ENCODE measurements at places on chromosomes 12 and 14.

GRCh38 chr14:102979406-102979805 is 56.9 kb downstream of the AMN start:
- DNase-seq, result no peak

DNA sequence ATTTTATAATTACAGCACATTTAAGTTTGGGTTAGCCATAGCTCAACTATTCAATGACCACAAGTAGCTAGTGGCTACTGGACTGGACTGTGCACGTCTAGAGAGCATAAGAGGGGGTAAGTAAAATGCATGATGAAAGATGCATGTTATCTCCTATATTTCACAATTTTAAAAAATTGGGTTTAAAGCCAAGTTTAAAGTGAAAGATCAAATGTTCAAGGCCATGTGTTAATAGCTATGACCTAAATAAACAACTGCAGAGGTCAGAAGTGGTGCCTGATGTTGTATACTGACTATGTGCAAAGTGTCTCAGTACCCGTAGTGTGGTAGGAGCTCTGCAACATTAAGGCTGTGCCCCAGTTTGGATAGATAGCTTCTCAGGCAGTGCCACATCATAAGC is 48.2 kb downstream of the BMP4 start:
- DNase-seq, result no peak

DNA sequence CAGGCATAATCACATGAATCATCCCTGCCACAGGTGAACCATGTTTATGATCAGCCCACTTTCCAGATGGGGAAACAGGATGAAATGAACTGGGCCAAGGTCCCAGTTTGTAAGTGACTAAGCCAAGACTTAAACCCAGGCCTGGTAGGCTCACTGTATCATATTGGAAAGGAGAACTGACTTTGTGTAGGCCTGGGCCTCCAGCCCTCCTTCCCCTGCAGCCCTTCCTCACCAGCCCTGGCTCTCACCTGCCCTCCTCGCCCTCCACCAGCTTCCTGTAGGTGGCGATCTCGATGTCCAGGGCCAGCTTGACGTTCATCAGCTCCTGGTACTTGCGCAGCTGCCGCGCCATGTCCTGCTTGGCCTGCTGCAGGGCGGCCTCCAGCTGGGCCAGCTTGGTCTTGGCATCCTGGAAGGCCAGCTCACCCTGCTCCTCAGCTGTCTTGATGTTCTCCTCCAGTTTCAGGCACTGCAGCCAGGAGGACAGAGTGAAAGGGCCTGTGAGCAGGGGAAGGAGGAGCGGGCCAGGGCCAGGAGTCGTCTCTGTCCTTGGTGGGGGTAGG is 19.8 kb downstream of the KRT80 start:
- peak; percentile 46 for DNase-seq

DNA sequence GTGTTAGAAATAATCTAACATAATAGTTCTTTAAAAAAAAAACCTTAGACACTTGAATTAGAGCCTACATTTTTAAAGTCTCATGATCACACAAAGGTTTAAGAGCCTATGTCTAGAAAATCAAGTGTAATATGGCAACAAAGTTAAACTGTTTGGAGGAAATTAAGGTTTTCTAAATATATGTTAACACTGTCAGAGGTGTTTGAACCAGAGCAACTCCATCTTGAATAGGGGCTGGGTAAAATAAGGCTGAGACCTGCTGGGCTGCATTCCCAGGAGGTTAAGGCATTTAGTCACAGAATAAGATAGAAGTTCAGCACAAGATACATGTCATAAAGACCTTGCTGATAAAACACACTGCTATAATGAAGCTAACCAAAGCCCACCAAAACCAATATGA is 12.4 kb downstream of the CPNE8 start:
- no peak for DNase-seq

DNA sequence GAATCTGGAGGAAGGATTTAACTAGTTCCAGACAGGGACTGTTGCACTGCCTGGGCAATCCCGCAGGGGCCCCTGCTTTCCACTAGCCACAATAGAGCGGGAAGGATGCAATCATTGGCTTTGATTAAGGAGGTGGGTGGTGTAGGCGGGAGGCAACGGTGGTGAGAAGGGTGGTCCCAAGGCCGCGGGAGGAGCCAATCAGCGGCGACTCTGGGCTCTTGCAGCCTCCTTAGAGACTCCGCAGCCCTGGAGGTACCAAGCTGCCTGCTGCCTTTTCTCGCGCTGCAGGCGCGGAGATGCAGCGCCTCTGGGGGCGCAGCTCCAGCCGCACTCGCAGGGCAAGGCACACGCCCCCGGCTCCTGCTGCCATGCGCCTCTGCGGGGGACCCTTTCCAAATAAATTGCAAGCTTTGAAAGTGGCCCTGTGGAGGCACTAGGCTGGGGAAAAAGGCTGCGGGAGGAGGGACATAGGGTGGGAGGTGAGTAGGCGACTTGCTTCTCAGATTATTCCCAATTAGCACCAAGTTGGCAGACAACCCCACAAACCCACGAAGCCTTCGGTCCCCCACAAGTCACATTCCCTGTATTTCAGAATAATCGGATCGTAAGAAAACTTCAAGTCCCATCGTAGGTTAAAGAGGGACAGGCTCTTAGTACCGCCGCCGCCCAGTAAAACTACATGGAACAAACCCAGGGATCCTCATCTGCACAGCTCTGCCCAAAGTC is 858 bp upstream of the KCNA1 start:
- no peak for DNase-seq

GRCh38 chr12:49932023-49932422 is 18.5 kb upstream of the AQP2 start:
- DNase-seq, result no peak

DNA sequence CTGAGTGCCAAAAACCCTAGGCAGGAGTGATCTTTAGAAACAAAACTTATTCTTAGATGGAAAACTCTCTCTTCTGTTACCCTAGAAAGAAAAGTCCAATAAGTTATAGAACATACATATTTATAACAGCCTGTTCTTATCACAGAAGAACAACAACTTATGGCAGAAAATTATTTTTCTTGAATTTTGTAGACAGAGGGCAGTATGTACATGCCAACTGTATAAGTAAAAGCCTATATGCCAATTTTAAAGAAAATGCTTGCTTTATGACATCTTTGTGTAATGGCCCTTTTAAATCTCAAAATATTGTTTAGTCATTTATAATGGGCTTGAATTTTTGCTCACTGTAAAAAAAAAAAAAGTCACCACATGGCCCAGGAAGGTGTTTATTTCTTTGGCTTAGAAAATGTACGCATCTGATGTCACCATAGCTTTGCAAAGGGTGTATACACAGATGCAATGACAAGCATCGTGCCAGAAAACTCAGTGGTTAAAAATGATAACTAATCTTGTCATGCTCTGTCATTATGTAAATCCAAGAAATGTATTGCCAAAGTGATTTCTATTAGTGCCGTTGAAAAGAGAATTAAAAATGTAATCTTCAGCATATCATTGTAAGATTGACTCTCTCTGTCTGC is 38.3 kb upstream of the GRIP1 start:
- no peak for DNase-seq

DNA sequence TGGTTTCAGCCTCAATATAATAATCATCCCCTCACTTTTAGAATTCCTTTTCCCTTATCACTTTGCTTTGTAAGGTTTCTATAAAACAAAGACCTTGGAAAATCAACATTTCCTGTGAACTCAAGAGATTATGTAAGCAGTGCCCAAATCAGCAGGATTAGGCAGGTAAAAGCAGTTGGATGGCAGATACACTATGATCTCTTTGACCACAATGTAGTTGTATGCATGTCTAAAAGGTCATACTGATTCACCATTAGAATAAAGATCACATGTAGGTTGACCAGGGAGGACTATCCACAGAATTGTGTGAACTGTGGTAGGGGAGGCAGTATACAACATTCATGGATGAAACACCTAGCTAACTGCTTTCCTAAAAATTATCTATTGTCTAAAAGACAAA is 57.5 kb downstream of the DENND5B start:
- peak; percentile 20 for DNase-seq

- no peak for DNase-seq
Observed at GRCh38 chr12:40559865-40560264, 132.4 kb upstream of the CNTN1 start.

DNA sequence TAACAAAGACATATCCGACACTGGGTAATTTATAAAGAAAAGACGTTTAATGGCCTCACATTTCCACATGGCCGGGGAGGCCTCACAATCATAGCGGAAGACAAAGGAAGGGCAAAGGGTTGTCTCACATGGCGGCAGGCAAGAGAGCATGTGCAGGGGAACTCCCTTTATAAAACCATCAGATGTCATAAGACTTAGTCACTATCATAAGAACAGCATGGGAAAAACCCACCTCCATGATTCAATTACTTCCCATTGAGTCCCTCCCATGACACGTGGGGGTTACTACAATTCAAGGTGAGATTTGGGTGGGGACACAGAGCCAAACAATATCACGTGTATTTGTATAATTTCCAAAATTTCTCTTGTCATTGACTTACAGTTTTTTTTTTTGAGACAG is 5.5 kb upstream of the LMNTD1 start:
- peak; percentile 37 for DNase-seq

DNA sequence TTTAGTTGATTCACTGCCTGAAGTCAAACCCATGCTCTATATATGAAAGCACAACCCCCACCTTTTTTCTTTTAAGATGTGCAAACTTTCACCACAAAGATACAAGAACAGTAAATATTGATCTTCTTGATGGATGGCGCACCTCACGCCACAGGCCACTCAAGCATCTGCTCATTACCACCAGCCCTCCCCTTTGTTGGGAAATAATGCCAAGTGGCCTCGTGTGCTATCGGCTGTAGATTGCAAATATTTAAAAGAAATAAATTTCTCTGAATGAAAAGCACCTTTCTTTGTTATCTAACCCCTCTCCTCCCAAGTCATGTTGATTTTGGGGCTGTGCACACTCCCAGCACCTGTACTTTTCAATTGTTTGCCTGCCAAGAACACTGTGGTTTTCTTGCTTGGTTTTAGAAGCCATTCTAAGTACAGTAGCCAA is 122.7 kb downstream of the C12orf42 start:
- no peak for DNase-seq

- no peak for DNase-seq
Observed at GRCh38 chr14:96926001-96926400, 128.8 kb downstream of the VRK1 start.

DNA sequence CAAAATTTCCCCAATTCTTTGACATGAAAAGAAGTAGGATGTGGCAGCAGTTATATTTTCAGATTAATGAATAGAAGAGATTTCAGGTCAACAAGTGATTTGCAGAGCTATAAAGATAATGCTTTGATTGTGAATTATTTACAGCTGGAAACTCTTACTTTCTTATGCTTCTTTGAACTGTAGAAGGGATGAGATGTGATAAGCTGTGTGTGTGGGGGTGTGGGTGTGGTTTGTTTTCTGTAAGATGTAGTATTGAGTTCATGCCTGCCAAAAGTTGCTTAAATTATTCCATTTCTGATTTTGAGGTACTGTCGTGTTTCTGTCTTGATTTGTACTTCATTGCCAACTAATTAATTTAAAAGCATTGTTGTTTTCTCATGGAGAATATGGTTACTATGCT is 22.7 kb downstream of the AEBP2 start:
- no peak for DNase-seq

- no peak for DNase-seq
Observed at GRCh38 chr14:55449116-55449515, 8.7 kb upstream of the TBPL2 start.

DNA sequence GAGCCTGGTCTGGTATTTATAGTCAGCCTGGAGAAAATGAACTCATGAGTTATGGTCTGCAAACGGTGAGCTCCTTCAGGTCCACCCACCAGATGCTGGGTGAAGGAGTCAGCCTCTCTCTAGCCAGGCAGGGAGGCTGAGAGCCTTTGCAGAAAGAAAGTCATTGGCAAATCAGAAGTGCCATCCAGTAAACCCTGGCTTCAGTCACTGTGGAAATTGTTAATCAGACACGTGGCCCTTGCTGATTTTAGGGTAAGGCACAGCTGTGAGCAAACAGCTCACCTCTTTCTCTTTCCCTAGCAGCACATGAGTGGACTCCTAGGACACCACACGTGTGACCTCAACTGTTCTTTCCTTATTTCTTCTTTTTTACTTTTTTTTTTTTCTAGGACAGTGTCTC is 44.9 kb downstream of the CHST11 start:
- no peak for DNase-seq

DNA sequence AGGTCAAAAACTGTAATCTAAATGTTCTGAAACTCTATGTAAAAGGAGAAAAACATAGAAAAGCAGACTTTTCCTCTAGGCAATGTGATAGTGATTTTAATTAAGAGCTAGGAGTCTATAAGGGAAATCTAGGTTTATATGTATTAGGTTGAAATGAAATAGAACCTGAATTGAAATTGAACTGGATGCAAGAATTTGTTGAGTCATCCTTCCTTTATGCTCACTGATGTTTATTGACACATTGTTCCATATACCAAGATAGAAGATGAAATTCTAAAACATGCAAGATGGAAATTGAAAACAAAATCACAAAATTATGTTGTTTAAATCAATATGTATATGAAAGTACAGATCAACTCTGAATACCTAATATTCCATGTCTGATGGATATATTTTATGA is 170.4 kb upstream of the FLRT2 start:
- DNase-seq, result no peak

- DNase-seq, result no peak
Observed at GRCh38 chr14:52845081-52845480, 53.7 kb upstream of the GNPNAT1 start.

- DNase-seq, result no peak
Observed at GRCh38 chr14:93958567-93959238, 17.7 kb downstream of the ASB2 start.

DNA sequence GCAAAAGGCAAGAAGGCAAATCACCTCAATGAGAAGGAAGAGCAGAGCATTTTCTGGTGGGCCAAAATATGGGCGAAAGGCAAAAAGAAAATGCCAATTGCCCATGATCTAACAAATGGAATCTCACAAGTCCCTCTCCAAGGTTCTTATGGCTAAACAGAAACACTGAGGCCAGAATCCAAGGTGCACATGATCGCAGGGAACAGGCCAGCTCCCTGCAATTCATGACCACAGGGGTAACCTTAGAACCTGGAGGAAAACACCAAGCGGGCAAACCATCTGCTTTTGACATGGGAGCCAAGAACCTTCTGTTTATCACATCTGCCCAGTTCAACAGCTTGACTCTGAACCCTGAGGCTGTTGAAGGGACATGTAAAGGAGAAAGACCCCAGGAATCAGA is 60.0 kb downstream of the NT5DC3 start:
- DNase-seq, result no peak

DNA sequence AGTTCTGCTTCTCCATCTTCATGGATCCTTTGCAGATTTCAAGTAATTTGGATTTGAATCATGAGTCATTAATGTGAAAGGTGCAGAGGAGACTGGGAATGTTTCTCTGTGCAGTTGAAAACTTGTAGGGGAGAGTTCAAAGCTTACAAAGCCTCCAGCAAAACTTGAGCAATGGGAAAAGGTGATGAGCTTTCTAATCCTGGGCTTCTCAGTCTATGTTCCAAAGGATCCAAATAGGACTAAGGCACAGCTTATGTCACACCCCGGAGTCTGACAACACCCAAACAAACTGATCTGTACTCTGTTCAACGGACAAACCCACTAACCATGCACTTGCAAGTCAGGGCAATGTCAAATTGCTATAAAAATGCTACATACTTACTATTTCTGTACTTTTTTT is 134.8 kb downstream of the DUSP6 start:
- DNase-seq, result no peak

- no peak for DNase-seq
Observed at GRCh38 chr12:80634903-80635302, 72.5 kb upstream of the MYF6 start.

- DNase-seq, result no peak
Observed at GRCh38 chr12:119082496-119082895, 96.2 kb upstream of the HSPB8 start.
